ENCODE measurements at places on chromosomes 5 and 9.

DNA sequence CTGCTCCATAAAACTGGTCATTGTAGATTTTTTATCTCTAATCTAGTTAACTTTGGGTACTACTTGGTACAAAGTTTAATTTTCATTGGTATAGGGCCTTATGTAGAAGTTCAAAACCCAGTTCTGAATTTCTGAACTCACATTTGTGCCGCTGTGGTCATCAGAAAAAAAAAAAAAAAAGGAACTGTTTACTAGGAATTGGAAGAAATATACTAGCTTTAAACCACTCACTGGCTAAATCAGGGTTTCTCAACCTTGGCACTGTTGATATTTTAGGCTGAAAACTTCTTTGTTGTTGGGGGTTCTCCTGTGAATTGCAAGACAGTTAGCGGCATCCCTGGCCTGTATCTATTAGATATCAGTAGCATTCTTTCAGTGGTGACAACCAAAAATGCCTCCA is 4.1 kb upstream of the ZFYVE16 start:
- DNase-seq = no peak

GRCh38 chr9:15617782-15618181 is 64.9 kb downstream of the CCDC171 start:
- DNase-seq = no peak

- peak; percentile 39 for DNase-seq
Measured at GRCh38 chr9:132161743-132162184, at the start of gene NTNG2. TSS of gene NTNG2 (plus strand) at chr9:132162058. CDS start at chr9:132166832, 4,774 bp downstream.

GRCh38 chr9:88986776-88987175 is 4.5 kb upstream of the S1PR3 start:
- DNase-seq = no peak

- DNase-seq = no peak
Measured at GRCh38 chr9:21695443-21695842, 107.0 kb upstream of the MTAP start.

Data from activated B cell treated with CpG ODN at 0.5 μM for 24 hours (primary cell).